Renal pelvis (tissue), 12 donors: ENCODE measurements at places on chromosomes 7 and 10. TPM values are rescaled to one million over a fixed set of nuclear protein-coding genes. Genes with fewer than 3 reads are reported as not detected.

The AGMO gene
- polyA plus RNA-seq = 0.84 TPM

The SPAM1 gene
- polyA plus RNA-seq = not detected

The OLAH gene
- 0.68 TPM for polyA plus RNA-seq

The OPN1SW gene
- polyA plus RNA-seq = 1.2 TPM

The PRSS37 gene
- polyA plus RNA-seq = 0.74 TPM

The PNLIPRP2 gene
- not detected for polyA plus RNA-seq

The GNAT3 gene
- polyA plus RNA-seq = not detected

The NFE2L3 gene
- polyA plus RNA-seq = 40.3 TPM

The ABCB1 gene
- 20.3 TPM for polyA plus RNA-seq

The ADAM22 gene
- polyA plus RNA-seq = 12.1 TPM

The PRKRIP1 gene
- polyA plus RNA-seq = 39.2 TPM

The CPA2 gene
- 0.21 TPM for polyA plus RNA-seq

The PON3 gene
- polyA plus RNA-seq = 1.7 TPM

The MICU1 gene
- polyA plus RNA-seq = 73.1 TPM

The OGDHL gene
- polyA plus RNA-seq = 48.1 TPM

DNA sequence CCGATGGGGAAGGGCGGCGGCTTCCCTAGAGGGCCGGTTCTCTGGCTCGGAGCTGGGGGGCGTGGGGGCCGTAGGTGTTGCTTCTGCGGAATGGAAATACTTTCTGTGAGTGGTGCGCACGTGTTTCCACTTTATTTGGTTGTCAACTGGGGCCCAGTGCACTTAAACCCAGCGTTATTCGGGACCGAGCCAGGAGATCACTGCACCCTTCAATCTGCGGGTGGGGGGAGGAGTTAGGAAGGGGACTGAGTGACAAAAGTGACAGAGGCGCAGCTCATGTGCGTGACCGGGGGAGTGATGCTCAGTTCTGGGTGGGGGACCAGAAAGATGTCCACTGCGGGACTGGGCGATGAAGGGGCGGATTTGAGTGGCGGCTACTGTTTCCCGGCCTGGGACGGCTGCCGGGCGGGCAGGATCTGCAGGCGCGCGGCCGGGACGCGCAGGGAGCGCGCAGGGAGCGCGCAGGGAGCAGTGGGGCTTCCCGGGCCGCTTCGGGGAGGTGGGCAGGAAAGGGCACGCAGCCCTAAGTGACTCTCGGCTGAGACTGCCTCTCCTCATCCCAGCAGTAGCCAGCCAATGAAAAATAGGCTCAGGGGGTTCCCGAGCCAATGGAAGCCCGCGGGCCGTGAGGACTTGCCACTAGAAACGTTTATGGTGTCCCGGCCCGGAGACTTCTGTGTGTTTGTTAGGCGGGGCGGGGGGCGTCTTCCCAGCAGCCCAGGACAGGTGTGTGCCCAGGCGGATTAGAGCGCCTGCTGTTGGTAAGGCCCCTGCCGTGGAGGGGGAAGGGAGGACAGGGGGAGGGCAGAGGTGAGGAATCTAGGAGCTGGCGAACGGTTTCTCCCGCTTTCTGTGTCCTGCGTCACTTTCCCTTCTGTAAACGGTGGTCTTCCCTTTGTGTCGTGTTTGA lies 54.3 kb upstream of the KDM7A start:
- DNase-seq = peak; percentile 56

DNA sequence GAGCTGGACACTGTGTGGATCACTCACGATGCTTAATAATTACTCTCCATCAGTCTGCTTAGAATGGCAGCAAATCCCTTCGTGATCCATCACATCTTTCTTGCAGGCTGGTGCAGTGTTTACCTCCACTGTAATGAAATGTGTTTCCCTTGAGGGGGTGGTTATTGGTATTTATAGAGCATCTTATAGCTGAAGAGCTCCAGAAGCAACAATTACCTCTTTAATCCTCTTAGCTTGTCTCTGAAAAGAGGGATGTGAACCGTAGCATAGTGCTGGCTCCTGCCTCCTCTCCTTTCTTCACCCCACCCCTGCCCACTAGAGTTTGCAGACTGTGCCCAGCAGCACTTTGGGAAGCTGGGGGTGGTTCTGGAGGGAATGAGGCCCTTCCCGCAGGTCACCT lies 132.6 kb downstream of the CAMK1D start:
- no peak for DNase-seq

DNA sequence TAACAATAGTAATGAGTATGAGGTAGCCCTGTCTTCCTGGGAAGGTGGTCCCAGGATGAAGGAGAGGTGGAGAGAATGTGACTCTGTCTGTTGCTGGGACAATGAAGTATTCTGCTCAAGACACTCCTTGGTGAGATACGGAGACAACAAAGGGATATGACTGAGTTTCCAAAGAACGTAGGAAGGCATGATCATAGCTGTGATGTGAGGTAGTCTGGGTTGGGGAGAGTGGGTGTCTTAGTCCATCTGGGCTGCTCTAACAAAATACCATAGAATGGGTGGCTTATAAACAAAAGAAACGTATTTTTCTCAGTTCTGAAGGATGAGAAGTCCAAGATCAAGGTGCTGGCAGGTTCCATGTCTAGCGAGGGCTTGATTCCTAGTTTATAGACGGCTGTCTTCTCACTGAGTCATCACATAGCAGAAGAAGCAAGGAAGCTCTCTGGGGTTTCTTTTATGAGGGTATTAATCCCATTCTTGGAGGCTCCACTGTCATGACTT lies 84.9 kb upstream of the RHOBTB1 start:
- DNase-seq = no peak

GRCh38 chr7:33039257-33039902 lies 23.2 kb downstream of the NT5C3A start:
- no peak for DNase-seq

DNA sequence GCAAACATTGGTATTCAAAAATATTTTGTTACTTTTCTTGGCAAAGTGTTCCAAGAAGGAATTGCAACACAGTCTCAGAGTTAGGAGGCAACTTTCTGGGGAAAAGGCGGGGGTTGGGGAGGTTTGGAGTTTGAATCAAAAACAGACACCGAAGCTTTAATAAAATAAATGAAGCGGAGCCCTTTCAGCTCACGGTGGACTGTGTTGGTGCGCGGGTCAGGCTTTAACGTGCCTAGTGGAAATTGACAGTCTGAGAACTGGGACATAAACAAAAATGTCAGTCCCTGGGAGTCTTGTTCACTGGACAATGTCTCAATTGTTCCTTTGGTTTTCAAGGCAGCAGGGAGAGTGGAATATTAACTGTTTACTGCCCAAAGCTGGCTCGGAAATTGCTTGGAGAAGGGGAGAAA lies 109.3 kb downstream of the TCF7L2 start:
- peak; percentile 70 for DNase-seq

DNA sequence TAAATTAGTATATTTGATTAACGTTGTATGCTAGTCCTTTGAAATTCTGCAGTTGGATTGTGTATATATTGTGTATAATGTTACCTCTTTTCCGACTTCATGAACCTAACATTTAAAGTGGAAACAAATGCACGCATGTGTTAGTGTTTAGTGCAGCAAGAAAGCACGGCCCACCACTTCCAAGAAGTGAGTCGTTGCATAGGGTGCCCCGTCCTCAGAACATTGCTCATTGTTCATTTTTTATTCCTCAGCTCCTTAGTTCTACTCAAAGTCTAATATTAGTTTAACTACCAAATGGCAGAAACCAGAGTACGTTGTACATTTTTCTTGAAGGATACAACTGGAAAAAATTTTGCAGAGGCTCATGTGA lies 407.6 kb downstream of the AUTS2 start:
- no peak for DNase-seq

- DNase-seq = no peak
Observed at GRCh38 chr10:72661431-72661830, 30.5 kb upstream of the MCU start.

DNA sequence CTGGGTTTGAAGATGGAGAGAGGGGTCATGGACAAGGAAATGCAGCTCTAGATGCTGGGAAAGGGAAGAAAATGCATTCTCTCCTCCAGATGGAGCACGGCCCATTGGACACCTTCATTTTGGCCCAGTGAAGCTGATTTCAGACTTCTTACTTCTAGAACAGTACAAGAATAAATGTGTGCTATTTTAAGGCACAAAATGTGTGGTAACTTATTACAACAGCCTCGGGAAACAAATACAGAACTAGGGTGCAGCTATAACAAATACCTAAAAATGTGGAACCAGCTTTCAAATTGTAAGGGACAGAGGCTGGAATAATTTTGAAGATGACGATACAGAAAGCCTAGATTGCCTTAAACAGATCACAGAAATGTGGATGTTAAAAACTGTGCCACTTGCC lies 54.1 kb downstream of the CYTH3 start:
- DNase-seq = no peak

DNA sequence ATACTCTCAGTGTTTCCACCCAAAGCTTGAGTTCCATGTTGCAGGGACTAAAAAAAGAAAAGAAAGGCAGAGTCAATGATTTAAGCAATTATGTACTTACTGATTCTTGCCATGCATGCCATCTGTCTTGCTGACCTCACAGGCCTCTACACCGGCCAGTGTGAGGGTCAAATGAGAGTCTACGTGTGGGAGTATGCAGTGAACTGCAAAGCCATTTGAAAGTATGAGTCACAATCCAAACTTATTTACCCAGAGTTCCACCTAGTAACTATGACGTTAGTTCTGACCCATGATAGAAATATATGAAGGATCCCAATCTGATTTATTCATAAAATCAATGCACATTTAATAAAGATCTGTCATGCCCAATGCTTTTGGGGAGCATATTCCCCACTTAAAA lies 26.5 kb downstream of the PDE1C start:
- no peak for DNase-seq

GRCh38 chr7:69934144-69934903 lies 336.0 kb downstream of the AUTS2 start:
- DNase-seq = no peak

GRCh38 chr7:1246871-1247526 lies 14.3 kb downstream of the UNCX start:
- DNase-seq = no peak

GRCh38 chr10:100723770-100724530 lies 21.4 kb upstream of the PAX2 start:
- no peak for DNase-seq

- DNase-seq = no peak
Observed at GRCh38 chr7:2071133-2071832, 161.5 kb downstream of the MAD1L1 start.

DNA sequence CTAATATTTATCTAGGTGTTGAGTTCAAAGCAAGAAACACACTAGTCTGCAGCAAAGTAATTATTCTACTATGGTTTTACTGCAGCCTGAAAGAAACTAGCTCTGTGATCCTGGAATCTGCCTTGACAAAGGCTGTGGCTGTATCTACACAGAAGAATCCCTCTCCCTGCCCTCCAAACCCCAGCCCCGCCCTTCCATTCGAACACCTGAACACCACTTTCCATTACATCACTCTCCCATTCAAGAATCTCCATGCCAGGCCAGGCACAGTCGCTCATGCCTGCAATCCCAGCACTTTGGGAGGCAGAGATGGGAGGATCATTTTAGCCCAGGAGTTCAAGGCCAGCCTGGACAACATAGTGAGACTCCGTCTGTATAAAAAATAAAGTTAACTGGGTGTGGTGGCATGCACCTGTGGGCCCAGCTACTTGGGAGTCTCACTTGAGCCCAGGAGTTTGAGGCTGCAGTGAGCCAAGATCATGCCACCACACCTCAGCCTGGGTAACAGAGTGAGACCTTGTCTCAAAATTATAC lies 23.3 kb downstream of the LRRC20 start:
- DNase-seq = no peak

GRCh38 chr7:97011104-97011503 lies 5.8 kb downstream of the DLX6 start:
- DNase-seq = no peak

GRCh38 chr7:44396931-44397545 lies 71.6 kb upstream of the CAMK2B start:
- peak; percentile 22 for DNase-seq

GRCh38 chr7:128398016-128398840 lies 11.6 kb downstream of the IMPDH1 start:
- no peak for DNase-seq

DNA sequence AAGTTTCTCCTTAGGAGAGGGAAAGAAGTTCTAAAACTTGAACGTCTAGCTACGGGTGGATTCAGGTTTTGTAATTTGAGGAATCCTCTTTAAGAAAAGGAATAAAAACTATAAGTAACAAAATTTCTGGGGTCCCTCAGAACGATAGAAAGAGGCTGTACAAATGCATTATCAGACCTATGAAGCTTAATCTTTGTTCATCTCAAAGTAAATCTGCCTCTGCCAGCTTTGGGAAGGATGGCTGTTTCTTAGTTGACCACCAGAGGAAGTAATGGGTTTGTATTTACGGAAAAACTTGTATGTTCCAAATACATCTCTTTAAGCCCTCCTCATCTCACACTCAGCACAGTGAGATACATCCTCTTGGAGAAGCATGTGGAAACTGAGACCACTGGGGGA lies 864 bp downstream of the PSTK start:
- DNase-seq = peak; percentile 20

DNA sequence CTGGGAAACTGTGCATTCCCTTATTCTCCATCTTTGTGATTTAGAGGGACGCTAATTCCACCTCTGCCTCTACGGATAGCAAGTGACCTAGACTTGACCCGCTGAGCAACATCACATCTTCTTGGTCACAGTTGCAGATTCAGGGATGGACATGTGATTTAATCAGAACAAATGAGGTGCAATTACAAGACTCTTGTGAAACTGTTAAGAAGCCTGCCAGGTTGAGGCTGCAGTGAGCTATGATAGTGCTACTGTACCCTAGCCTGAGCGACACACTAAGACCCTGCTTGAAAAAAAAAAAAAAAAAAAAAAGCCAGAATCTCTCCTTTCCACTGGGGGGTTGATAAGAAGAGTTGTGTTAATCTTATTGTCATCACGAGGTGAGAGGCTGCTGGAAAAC lies 14.4 kb downstream of the MPLKIP start:
- no peak for DNase-seq

DNA sequence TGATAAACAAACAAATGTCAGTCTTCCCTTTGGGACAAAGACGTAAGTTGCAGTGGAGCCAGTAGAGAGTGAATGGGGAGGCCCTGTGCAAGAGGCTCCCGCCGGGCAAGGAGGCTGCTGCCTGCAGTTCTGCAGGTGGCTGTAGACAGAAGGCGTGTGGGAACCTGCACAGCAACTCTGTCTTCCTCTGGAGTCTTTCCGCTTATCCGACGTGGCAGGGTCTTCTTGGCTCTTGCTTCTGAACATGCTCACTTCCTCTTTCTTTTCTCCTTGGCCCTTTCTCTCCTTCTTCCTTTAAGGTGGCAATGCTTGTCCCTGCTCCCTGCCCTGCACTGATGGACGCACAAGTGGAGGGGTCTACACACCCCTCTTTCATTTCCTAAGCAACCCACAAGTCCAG lies 122.5 kb downstream of the HIPK2 start:
- no peak for DNase-seq
